Tracheal epithelial cell (primary cell): ENCODE measurements at places on chromosomes 16 and 17. TPM values are rescaled to one million over a fixed set of nuclear protein-coding genes. Genes with fewer than 3 reads are reported as not detected.

Gene KRTAP4-4
- not detected in 2 replicates for total RNA-seq

Gene VWA3A
- total RNA-seq = not detected in 2 replicates

Gene HS3ST3B1
- total RNA-seq = 2.2 and 3.0 TPM in 2 replicates

Gene ADORA2B
- 34.7 and 45.6 TPM in 2 replicates for total RNA-seq

Gene C16orf46
- total RNA-seq = 0.24 and 0.64 TPM in 2 replicates

Gene RNFT1
- 7.0 and 8.0 TPM in 2 replicates for total RNA-seq

Gene EVI2A
- under 0.01 TPM in 1 of 2 replicates, not detected in the other for total RNA-seq

Gene PRAC2
- total RNA-seq = not detected in 2 replicates

Gene TNP2
- not detected in 2 replicates for total RNA-seq

Gene DPEP2
- total RNA-seq = under 0.01 TPM in 1 of 2 replicates, not detected in the other

Gene HAS3
- total RNA-seq = 15.6 and 35.4 TPM in 2 replicates

Gene UTS2R
- total RNA-seq = not detected in 2 replicates

Gene DRC7
- not detected in 2 replicates for total RNA-seq

Gene PIPOX
- 0.43 and 1.2 TPM in 2 replicates for total RNA-seq

Gene CLEC16A
- total RNA-seq = 16.9 and 17.9 TPM in 2 replicates

Gene DNAI2
- total RNA-seq = not detected in 2 replicates

Gene ECI1
- 51.8 and 119 TPM in 2 replicates for total RNA-seq

Gene CMTM2
- total RNA-seq = not detected in 2 replicates

Gene SRCAP
- total RNA-seq = 15.7 and 16.8 TPM in 2 replicates

Gene SNX20
- not detected in 2 replicates for total RNA-seq

Gene ACOX1
- 43.3 and 61.4 TPM in 2 replicates for total RNA-seq

Gene LGALS3BP
- 235 and 420 TPM in 2 replicates for total RNA-seq

Gene VAMP2
- total RNA-seq = 3.4 and 3.9 TPM in 2 replicates

Gene NFATC3
- total RNA-seq = 4.6 and 11.7 TPM in 2 replicates

Gene TP53
- total RNA-seq = 15.8 and 23.1 TPM in 2 replicates
